ENCODE measurements at places on chromosomes 12 and 14.

GRCh38 chr14:59890676-59891075 lies 20.1 kb upstream of the RTN1 start:
- no peak for DNase-seq

- no peak for DNase-seq
Observed at GRCh38 chr12:50174971-50175715, 8.0 kb upstream of the CERS5 start.

DNA sequence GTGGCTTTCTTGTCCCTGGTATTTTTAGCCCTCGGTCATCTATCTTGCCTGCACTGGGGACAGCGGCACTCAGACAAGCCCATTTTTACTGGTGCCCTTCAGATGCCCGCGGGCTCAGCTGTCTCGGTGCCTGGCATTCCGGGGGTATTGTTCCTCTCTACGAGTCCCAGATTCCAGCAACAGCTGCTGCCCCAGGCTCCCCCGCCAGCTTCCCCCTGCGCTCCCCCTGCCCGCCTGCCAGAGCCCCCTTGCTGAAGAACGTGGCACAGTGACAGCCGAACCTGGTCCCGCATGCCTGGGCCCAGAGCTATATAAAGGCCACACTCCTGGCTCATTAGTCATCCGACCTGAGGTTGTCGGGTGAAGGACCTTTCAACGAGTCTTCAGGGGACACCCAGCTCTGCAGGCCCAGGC lies 10.9 kb upstream of the MYL2 start:
- DNase-seq = no peak

- DNase-seq = no peak
Observed at GRCh38 chr12:89679631-89680030, 29.0 kb downstream of the ATP2B1 start.

DNA sequence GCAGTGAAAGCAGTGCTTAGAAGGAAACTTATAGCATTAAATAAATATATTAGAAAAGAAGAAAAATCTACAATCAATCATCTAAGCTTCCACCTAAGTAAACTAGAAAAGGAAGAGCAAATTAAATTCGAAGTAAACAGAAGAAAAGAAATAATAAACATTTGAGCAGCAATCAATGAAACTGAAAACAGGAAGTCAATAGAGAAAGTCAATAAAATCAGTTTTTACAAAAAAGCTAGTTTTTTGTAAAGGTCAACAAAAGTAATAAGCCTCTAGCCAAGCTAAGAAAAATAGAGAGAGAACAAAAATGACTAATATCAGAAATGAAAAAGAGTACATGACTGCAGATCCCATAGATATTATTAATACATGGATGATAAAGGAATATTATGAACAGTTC lies 34.2 kb upstream of the KTN1 start:
- no peak for DNase-seq

GRCh38 chr12:6821591-6822425 lies at the start of gene GPR162:
Gene GPR162, plus strand, starts transcription at chr12:6821821. Its CDS starts 2,078 bp downstream, at chr12:6823899.
- no peak for DNase-seq

- no peak for DNase-seq
Observed at GRCh38 chr14:72141084-72141483, 208.9 kb downstream of the RGS6 start.

GRCh38 chr12:46921048-46921763 lies 95.4 kb upstream of the SLC38A4 start:
- no peak for DNase-seq

DNA sequence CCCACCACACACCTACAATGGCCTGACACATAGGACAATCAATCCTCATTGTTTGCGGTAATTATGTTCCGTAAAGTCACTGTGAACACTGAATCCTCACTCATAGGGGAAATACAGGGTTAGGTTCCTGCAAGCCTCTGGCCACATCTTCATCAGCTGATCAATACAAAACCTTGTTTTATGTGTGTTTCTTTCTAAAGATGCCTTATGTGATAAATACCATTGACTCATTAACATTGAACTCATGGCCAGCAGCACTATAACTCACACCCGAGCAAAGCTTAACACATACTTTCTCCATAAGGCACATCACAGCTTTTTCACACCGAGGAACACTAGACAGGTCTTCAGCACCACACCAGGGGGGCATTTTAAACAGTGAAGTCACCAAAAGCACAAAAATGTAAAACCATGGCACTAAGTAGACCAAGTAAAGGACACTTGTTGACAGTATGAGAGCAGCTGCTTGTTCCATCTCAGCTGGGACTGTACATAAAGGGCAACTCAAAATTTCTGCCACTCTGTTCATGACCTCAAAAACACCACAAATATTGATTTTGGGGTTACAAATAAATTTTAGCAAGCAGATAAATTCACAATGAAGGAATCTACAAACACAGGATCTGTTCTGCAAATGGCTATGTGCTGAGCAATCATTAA lies 60.5 kb downstream of the ESR2 start:
- no peak for DNase-seq

DNA sequence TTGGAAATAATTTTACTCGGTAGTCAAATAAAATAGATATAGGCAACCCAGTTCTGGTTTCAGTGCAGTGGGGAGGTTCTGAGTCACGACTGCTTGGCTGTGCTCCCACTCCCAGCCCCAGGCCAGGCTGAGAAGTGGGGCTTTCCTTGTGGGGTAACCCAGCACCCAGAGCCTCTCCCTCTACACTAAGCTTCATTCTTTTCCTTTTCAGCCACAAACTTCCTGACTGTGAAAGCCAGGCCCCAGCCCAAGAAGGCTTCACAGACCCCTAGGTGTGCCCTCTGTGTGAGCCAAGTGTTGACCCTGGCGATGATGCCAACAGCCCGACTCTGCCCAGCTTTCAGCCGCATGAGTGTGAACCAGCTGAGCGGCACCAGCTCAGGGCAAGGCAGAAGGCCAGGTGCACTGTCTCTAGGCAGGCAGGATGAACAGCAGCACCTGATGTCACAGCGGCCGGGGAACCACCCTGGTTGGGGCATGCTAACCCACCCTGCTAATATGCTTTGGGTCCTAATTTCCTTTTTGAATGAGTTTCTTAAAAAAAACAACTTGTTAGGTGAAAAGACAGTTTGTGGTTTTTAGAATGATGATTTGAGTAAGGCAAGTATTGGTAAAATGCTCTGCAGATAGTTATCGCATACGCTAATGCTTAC lies 42.2 kb upstream of the ATP23 start:
- DNase-seq = no peak

DNA sequence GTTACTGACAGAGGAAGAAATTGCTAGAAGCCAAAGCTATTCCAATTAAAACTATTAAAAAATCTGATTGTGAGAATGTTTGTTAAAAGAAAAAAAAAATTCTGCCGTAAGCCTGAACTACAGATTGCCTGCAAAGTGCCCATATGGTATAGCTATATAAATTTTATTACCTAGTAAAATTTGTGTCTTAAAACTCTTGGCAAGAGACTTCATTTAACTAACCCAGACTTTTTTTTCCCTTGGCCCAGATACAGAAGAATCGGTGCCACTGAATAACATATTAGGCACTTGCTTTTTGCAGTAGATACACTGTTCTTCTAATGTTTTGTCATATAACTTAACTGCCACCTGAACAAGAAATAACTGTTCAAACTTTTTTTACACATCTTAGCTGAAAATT lies 125.5 kb downstream of the RPS29 start:
- DNase-seq = no peak

- no peak for DNase-seq
Observed at GRCh38 chr12:70246580-70246979, 3.3 kb downstream of the CNOT2 start.

GRCh38 chr14:43252866-43253265 lies 1254.2 kb downstream of the FSCB start:
- DNase-seq = no peak

DNA sequence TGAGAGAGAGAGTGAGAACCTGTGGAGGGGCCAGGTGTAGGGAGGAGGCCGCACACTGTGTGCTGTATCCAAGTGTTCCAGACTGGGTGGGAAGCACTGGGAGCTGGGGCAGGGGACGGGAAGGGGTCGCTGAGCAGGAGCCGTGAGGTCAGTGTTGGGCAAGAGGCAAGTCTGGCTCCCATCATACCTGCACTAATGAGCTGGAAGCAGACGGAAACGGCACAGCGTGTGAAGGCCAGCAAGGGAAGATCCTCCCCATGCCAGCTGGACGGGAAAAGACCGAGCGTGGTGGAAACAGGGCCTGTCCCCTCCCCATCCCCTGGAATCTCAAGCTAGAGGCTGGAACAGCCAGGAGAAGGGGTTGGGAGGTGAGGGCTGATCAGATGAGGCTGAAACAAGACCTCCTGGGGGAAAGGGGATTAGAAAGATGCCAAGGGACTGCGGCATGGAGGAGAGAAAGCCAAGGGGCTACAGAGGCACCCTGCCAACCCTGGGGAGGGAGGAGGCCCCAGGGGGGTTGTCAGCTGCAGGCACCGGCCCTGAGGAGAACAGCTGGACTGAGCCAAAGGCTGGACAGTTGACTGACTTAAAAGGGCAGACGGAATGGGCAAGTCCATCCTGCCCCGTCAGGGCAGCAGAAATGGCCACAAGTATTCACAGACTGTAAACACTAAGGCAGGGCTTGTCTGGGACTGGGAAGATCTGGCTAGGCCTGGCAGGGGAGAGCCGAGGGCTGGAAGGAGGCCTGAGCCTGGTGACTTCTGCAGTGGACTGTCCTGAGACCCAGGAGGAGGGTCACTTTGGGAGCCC lies 19.0 kb upstream of the LTBP2 start:
- DNase-seq = no peak

DNA sequence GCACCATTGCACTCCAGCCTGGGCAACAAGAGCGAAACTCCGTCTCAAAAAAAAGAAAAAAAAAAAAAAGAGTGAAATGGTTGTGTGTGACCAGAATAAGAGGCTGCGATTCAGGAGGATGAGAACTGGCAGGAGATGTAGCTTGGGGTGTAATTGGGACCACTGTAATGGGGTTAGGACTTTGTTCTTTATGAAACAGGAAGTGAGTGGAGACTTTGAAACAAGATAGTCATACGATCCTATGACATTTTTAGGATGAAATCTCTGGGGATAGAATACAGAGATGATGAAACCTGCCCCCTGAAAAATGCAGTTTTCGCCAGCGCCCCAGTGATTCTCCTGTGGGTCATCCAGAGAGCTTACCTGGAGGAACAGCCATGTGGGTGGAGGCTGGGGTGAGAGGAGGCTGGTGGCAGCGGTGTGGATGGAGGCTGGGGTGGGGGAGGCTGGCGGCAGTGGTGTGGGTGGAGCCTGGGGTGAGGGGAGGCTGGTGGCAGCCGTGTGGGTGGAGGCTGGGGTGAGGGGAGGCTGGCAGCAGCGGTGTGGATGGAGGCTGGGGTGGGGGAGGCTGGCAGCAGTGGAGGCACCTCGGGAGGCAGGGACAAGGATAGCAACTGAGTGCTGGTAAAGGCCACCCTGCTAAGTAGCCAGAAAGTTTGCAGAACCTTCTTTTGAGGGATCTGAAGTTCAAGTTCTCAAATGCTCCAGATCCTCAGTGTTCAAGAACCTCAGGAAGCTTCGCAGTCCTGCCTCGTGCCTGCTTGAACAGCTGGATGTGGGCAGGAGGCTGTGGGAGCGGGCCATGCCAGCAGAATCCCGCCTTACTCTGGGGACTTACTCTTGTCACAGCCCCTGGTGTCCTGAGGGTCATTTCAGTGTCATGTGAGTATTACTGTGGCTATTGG lies 20.2 kb downstream of the FBXL14 start:
- no peak for DNase-seq

DNA sequence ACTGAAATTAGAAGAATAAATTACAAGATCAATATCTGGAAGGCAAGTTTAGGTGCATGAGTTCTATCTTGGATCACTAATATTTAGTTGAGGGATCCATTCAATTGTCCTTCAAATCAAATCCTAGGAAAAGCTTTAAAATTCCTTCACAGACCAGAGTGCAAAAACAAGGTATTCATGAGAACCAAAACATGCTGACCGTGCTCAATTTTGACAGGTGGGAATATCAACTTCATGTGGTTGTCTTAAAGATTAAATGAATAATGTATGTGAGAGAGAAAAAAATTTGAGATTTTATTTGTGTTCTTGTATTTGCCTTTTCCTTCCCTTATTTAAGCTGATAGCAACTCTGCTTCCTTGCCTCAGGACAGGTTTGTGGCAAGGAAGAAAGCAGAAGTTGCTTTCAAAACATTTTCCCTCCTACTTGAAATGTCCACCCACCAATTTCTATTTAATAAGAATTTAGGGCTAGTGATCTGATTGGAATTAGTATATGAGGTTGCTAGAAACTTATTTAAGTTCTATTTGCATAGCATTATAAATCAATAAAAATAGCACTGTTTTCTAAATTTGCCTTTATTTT lies 4.9 kb upstream of the PPP1R12A start:
- DNase-seq = no peak

- no peak for DNase-seq
Observed at GRCh38 chr14:55976219-55976618, 142.0 kb upstream of the PELI2 start.

GRCh38 chr12:44628180-44628579 lies 247.9 kb downstream of the NELL2 start:
- no peak for DNase-seq

GRCh38 chr12:69490920-69491643 lies 20.9 kb downstream of the FRS2 start:
- no peak for DNase-seq

DNA sequence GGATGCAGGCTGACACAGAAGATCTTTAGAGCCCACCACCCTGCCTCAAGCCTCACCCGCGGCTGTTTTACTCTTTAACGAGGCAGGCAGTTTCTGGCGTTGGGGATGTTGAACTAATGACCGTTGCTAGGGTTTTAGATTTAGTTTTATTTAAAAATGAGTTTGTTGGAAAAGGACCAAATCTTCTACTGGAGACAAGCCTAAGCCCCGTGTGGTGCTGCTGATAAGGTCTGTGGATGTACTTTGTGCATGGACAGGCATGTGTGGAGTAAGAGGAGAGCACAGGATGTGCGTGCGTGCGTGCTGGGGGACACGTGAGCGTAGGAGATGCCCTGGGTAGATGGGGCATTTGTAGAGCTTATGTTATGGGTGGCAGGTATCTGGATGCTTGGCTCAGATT lies 5.7 kb downstream of the NTF3 start:
- DNase-seq = no peak

GRCh38 chr14:91866061-91866460 lies 1.3 kb downstream of the TC2N start:
- no peak for DNase-seq

- no peak for DNase-seq
Observed at GRCh38 chr12:53044896-53045695, 4.8 kb upstream of the TNS2 start.

GRCh38 chr14:99080306-99080705 lies 191.7 kb downstream of the BCL11B start:
- no peak for DNase-seq

- DNase-seq = no peak
Observed at GRCh38 chr14:29804481-29805266, 123.0 kb downstream of the PRKD1 start.

DNA sequence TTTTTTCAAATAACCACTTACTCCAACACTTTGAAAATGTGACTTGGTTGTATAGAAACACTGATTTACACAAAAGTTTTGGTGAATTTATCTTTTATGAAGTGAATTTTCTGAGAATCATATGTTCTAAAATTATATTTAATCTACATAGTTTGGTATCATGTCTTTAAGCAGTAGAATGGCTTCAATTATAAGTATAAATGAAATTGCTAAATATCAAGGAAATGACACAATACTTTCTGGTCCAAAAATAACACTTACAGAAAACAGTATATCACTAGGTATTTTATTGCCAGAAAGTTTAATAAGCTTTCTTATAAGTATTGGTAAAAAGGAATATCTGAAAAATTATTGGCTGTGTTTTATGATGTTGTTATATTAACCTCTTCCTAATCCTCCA lies 90.9 kb downstream of the SRGAP1 start:
- no peak for DNase-seq

Measured in cortex of kidney (tissue), 1 donor.